BJ (cell line): ENCODE measurements at places on chromosomes 3 and 15. TPM values are rescaled to one million over a fixed set of nuclear protein-coding genes. Genes with fewer than 3 reads are reported as not detected.

The SI gene
- not detected in 2 replicates for polyA plus RNA-seq

The GPR27 gene
- 0.02 TPM in 1 of 2 replicates, not detected in the other for polyA plus RNA-seq

The RAB6B gene
- 2.0 and 3.0 TPM in 2 replicates for polyA plus RNA-seq

The CMSS1 gene
- 6.7 and 12.4 TPM in 2 replicates for polyA plus RNA-seq

The SPSB4 gene
- polyA plus RNA-seq: not detected in 2 replicates

The CX3CR1 gene
- polyA plus RNA-seq: 0.45 and 0.51 TPM in 2 replicates

The SCAPER gene
- 2.3 and 2.6 TPM in 2 replicates for polyA plus RNA-seq

The LRRIQ4 gene
- not detected in 2 replicates for polyA plus RNA-seq

The CAPN3 gene
- polyA plus RNA-seq: 5.3 and 6.6 TPM in 2 replicates

The IL17RB gene
- 0.33 and 0.36 TPM in 2 replicates for polyA plus RNA-seq

The GDPGP1 gene
- 2.4 and 4.8 TPM in 2 replicates for polyA plus RNA-seq

The GPR15 gene
- polyA plus RNA-seq: not detected in 2 replicates

The CRELD1 gene
- polyA plus RNA-seq: 22.5 and 30.3 TPM in 2 replicates

The FAIM gene
- polyA plus RNA-seq: 2.4 and 6.4 TPM in 2 replicates

The MYO5A gene
- 38.3 and 39.6 TPM in 2 replicates for polyA plus RNA-seq
